Osteoblast (primary cell): ENCODE measurements at places on chromosomes 11 and 22.

GRCh38 chr11:46249103-46249937 lies 28.1 kb upstream of the CREB3L1 start:
- DNase-seq, result no peak
- H3K4me1 ChIP-seq, result peaks cover 58% of the 10 kb centered on the region
- H3K4me3 ChIP-seq, result no peak overlapping the region
- H3K27me3 ChIP-seq, result no peaks in the 10 kb centered on the region
- no peaks in the 10 kb centered on the region for H3K36me3 ChIP-seq
- H3K27ac ChIP-seq, result peak overlapping the region; percentile 100

DNA sequence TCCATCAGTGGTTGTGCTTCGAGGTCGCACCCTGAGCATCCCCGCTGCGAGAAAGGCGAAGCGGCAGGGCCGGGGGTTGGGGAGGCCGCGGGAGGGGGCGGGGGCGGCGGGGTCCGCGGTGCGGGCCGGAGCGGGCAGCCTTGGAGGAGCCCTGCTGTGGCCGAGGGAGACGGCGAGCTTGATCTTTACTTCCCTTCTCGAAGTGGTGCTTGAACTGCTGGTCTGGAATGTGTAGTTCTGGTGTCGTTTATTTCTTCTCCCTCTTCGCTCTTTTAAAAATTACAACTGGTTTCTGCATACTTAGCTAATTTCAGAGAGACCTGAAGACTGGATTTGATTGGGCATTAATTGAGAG lies 1.1 kb downstream of the APLP2 start:
- H3K27ac ChIP-seq, result no peak overlapping the region
- DNase-seq, result peak; percentile 87
- H3K4me1 ChIP-seq, result peaks cover 6% of the 10 kb centered on the region
- H3K36me3 ChIP-seq, result no peaks in the 10 kb centered on the region

DNA sequence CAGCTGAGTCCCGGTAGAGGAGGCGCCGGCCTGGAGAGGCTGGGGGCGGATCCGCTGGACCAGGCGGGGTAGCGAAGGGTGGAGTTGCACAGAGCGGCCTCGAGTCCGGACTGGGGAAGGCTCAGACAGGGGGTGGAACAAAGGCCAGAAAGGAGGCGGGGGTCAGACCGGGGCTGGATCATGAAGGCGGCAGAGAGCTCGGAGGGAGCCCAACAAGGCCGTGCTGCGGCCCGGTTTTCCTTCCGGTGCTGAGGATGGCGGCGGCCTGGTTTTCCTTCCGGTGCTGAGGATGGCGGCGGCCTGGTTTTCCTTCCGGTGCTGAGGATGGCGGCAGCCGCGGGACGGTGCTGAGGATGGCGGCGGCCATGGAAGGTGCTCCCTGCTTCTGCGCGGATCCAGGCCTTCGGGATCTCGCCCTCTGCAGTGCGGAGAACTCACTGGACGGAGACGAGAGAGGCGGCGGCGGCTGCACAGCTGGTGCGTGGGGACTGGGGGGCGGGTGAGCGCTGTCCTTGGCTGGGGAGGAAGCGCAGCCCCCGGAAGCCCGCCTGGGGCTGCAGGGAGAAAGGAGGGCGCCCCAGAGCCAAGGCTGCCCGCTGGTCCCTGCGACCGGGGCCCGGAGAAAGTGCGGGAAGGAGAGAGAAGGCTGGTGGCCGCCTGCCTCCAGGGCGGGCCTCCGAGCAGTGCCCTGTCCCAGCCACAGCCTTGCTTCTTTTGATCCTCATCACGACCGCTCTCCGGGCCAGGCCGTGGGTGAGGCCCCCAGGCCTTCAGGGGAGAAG lies 350.4 kb upstream of the B3GAT1 start:
- DNase-seq, result peak; percentile 85
- H3K27me3 ChIP-seq, result no peaks in the 10 kb centered on the region
- no peaks in the 10 kb centered on the region for H3K4me1 ChIP-seq
- H3K36me3 ChIP-seq, result no peaks in the 10 kb centered on the region
- H3K4me3 ChIP-seq, result peak overlapping the region; percentile 40
- no peak overlapping the region for H3K27ac ChIP-seq

- H3K4me3 ChIP-seq, result no peak overlapping the region
- H3K27me3 ChIP-seq, result peaks cover 4% of the 10 kb centered on the region
- no peaks in the 10 kb centered on the region for H3K36me3 ChIP-seq
- DNase-seq, result peak; percentile 97
- peak overlapping the region; percentile 40 for H3K27ac ChIP-seq
These were observed 47.4 kb downstream of the SYT13 start for GRCh38 chr11:45238724-45239123.

- H3K4me3 ChIP-seq, result peak overlapping the region; percentile 75
- H3K27me3 ChIP-seq, result peaks cover 13% of the 10 kb centered on the region
- H3K36me3 ChIP-seq, result no peaks in the 10 kb centered on the region
- no peak overlapping the region for H3K27ac ChIP-seq
- no peaks in the 10 kb centered on the region for H3K4me1 ChIP-seq
These were observed 1.3 kb downstream of the TP53I11 start for GRCh38 chr11:44949160-44950030.

GRCh38 chr11:68691402-68691784 lies 7.0 kb downstream of the GAL start:
- no peaks in the 10 kb centered on the region for H3K4me1 ChIP-seq
- H3K36me3 ChIP-seq, result no peaks in the 10 kb centered on the region
- peaks cover 53% of the 10 kb centered on the region for H3K27me3 ChIP-seq
- no peak overlapping the region for H3K27ac ChIP-seq
- no peak overlapping the region for H3K4me3 ChIP-seq

GRCh38 chr11:62398011-62398994 lies 20.5 kb upstream of the SCGB1A1 start:
- DNase-seq, result peak; percentile 82
- peaks cover 35% of the 10 kb centered on the region for H3K4me1 ChIP-seq
- H3K27ac ChIP-seq, result no peak overlapping the region
- H3K4me3 ChIP-seq, result no peak overlapping the region

DNA sequence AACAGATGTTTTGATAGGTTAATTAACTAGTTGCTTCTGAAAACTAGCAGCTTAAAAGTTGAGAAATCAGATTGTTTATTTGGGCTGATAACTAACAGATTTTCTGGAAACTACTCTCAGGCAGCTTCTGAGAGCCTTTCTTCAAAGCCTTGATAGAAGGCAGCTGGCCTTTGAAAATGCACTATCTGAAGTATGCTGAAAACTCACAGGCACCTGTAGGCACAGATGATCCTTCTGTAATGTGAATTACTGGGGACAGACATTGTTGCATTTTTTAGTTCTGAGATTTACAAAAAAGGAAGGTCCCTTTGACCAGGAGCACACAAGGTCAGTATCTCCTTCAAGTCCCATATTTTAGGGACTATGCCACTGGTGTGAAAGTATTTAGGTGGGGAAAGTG lies 460.8 kb upstream of the CNTN5 start:
- no peak for DNase-seq
- no peaks in the 10 kb centered on the region for H3K36me3 ChIP-seq
- H3K27ac ChIP-seq, result no peak overlapping the region
- no peaks in the 10 kb centered on the region for H3K27me3 ChIP-seq

- no peak overlapping the region for H3K4me3 ChIP-seq
- H3K27ac ChIP-seq, result peak overlapping the region; percentile 100
- H3K27me3 ChIP-seq, result no peaks in the 10 kb centered on the region
- DNase-seq, result no peak
- peaks cover 55% of the 10 kb centered on the region for H3K4me1 ChIP-seq
- no peaks in the 10 kb centered on the region for H3K36me3 ChIP-seq
These were observed 29.8 kb upstream of the CREB3L1 start for GRCh38 chr11:46247659-46248058.

- peaks cover 22% of the 10 kb centered on the region for H3K27me3 ChIP-seq
- H3K27ac ChIP-seq, result no peak overlapping the region
These were observed 15.5 kb upstream of the TSPAN18 start for GRCh38 chr11:44711113-44711786.

DNA sequence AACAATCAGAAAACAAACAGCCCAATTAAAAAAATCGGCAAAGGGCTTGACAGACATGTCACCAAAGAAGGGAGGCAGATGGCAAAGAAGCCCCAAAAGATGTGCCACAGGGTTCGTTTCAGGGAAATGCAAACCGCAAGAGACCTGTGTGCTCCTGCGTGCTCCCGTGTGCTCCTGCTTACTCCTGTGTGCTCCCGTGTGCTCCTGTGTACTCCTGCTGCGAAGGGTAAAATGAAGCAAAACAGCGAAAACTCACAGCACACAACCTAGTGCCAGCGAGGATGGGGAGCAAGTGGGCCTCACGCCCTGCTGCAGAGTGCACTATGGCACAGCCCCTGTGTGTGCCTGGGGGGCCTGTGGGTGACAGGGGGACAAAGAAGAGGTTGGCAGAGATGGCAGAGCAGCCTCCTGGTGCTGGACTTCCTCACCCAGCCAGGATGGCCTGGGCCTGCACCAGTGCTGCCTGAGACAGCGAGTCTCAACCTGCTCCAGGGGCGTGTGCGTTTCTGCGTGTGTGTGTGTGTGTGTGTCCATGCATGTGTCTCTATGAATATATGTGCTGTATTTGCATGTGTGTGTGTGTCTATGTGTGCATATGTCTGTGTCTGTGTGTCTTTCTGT lies 14.0 kb downstream of the ASCL2 start:
- peak; percentile 73 for DNase-seq
- no peak overlapping the region for H3K4me3 ChIP-seq
- H3K27ac ChIP-seq, result no peak overlapping the region
- H3K27me3 ChIP-seq, result peaks cover 2% of the 10 kb centered on the region

GRCh38 chr22:20424932-20425565 lies 12.6 kb downstream of the SCARF2 start:
- no peak overlapping the region for H3K4me3 ChIP-seq
- no peaks in the 10 kb centered on the region for H3K27me3 ChIP-seq
- peaks cover 16% of the 10 kb centered on the region for H3K4me1 ChIP-seq
- no peak overlapping the region for H3K27ac ChIP-seq
- peak; percentile 97 for DNase-seq
- H3K36me3 ChIP-seq, result peaks cover 29% of the 10 kb centered on the region

DNA sequence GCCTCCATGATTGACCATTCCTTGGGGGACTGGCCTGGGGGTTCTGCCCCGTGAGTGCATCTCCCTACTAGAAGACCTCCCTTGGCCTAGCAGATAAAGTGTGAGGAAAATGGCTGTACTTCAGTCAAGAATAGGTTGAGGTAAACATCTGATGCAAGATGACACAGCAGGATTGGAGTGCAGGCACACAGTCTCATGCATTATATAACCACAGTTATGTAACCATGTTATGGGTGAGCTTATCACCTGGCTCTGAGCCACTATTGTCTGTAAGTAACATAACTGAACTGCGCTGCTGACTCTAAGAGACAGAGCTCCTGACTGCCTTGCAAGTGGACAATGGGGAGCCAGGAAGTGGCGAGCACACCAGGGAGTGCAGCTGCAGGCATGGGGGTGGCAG lies 378.7 kb upstream of the ANO5 start:
- H3K27ac ChIP-seq, result no peak overlapping the region
- no peak overlapping the region for H3K4me3 ChIP-seq
- H3K4me1 ChIP-seq, result no peaks in the 10 kb centered on the region
- H3K27me3 ChIP-seq, result no peaks in the 10 kb centered on the region
- no peaks in the 10 kb centered on the region for H3K36me3 ChIP-seq

- no peak overlapping the region for H3K27ac ChIP-seq
- H3K4me1 ChIP-seq, result peaks cover 18% of the 10 kb centered on the region
- H3K27me3 ChIP-seq, result no peaks in the 10 kb centered on the region
- DNase-seq, result peak; percentile 94
- no peak overlapping the region for H3K4me3 ChIP-seq
- H3K36me3 ChIP-seq, result no peaks in the 10 kb centered on the region
These were observed 60.9 kb downstream of the LRP5 start for GRCh38 chr11:68373189-68373814.

DNA sequence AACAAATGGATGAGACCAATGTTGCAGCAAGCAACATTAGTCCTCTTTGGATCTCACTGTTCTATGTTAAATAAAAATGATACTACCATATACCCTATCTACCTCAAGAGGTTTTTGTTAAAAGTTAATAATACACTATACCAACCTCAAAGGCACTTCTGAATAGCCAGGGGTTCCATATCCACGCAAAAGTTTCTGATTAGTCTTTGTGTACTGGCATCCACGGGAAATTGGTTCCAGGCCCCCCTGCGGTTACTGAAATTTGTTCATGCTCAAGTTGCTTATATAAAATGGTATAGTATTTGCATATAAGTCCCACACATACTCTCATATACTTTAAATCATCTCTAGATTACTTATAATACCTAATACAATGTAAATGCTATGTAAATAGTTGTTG lies 585.7 kb downstream of the INSC start:
- H3K4me3 ChIP-seq, result no peak overlapping the region
- H3K4me1 ChIP-seq, result no peaks in the 10 kb centered on the region
- no peak overlapping the region for H3K27ac ChIP-seq
- no peaks in the 10 kb centered on the region for H3K36me3 ChIP-seq
- H3K27me3 ChIP-seq, result peaks cover 10% of the 10 kb centered on the region
- DNase-seq, result no peak

GRCh38 chr11:48210052-48210451 lies 6.6 kb upstream of the OR4B1 start:
- H3K36me3 ChIP-seq, result no peaks in the 10 kb centered on the region
- H3K4me3 ChIP-seq, result no peak overlapping the region
- no peaks in the 10 kb centered on the region for H3K4me1 ChIP-seq
- DNase-seq, result no peak
- no peaks in the 10 kb centered on the region for H3K27me3 ChIP-seq

- no peaks in the 10 kb centered on the region for H3K27me3 ChIP-seq
- H3K36me3 ChIP-seq, result no peaks in the 10 kb centered on the region
- peaks cover 4% of the 10 kb centered on the region for H3K4me1 ChIP-seq
These were observed at the start of gene CCDC116 for GRCh38 chr22:21632237-21632895. CCDC116 (plus strand) TSS chr22:21632760; CDS start chr22:21633182, 422 bp downstream.

DNA sequence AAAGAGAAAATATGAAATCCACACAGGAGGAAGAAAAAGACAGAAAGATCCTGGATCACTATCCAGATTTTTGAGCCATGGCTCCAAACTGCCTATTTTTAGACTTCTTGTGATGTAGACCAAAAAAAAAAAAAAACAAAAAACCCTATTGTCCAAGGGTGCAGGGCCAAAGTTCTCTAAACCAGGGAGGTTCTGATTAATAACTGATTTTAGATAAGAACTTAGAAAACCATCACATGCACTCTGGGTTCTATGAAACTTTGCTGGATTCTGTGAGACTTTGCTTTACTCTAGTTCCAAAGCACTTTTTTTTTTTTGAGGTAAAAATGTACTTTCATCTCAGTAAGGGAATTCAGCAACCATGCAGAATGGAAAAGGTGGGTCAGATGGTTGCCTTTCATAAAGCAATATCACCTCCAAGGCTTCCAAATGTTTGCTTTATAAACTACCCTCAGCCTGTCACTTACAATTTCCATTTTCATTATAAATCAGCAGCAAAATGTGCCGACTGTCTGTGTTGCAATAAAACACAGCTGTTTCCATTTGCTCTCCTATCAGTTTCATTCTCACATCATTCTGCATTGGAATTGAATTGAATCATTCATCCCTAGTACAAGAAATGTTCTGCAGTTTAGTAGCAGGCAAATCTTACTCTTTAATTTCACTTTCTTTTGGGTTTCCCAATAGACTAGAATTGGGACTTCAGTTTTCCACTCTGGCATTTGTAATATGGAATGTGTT lies 1584.3 kb upstream of the RAG2 start:
- no peak overlapping the region for H3K4me3 ChIP-seq
- no peaks in the 10 kb centered on the region for H3K27me3 ChIP-seq
- H3K36me3 ChIP-seq, result no peaks in the 10 kb centered on the region
- H3K27ac ChIP-seq, result no peak overlapping the region
- H3K4me1 ChIP-seq, result no peaks in the 10 kb centered on the region

GRCh38 chr11:103920449-103920848 lies 116.0 kb upstream of the DDI1 start:
- no peaks in the 10 kb centered on the region for H3K4me1 ChIP-seq
- H3K27me3 ChIP-seq, result no peaks in the 10 kb centered on the region
- no peak overlapping the region for H3K27ac ChIP-seq

GRCh38 chr11:32888805-32889204 lies 3.8 kb upstream of the QSER1 start:
- no peak overlapping the region for H3K27ac ChIP-seq
- no peak overlapping the region for H3K4me3 ChIP-seq
- no peaks in the 10 kb centered on the region for H3K36me3 ChIP-seq
- H3K27me3 ChIP-seq, result no peaks in the 10 kb centered on the region
- peak; percentile 67 for DNase-seq
- H3K4me1 ChIP-seq, result peaks cover 11% of the 10 kb centered on the region
